Effector memory CD8-positive, alpha-beta T cell (primary cell): ENCODE measurements at places on chromosomes 13 and 19.

DNA sequence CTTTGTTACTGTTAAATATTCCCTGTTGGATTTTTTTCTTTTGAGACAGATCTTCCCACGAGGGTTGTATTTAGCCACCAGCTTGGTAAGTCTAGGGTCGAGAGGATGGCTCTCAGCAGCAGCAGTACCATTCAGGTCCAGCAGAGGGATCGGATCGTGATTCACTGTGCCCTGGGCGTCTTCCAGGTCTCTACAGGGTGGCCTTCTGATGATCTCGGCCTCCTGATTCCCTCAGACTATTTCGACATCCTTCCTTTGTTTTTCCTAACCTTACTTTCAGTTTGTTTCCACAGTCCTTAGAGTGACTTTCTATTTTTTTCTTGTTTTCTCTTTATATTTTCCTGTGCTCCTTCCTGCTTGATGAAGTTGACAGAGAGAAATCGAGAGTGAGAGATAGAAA is 1436.9 kb downstream of the UQCRFS1 start:
- DNase-seq: no peak
- peaks cover 3% of the 10 kb centered on the region for H3K36me3 ChIP-seq
- no peak overlapping the region for H3K27ac ChIP-seq
- no peak overlapping the region for H3K4me3 ChIP-seq
- H3K27me3 ChIP-seq: no peaks in the 10 kb centered on the region

DNA sequence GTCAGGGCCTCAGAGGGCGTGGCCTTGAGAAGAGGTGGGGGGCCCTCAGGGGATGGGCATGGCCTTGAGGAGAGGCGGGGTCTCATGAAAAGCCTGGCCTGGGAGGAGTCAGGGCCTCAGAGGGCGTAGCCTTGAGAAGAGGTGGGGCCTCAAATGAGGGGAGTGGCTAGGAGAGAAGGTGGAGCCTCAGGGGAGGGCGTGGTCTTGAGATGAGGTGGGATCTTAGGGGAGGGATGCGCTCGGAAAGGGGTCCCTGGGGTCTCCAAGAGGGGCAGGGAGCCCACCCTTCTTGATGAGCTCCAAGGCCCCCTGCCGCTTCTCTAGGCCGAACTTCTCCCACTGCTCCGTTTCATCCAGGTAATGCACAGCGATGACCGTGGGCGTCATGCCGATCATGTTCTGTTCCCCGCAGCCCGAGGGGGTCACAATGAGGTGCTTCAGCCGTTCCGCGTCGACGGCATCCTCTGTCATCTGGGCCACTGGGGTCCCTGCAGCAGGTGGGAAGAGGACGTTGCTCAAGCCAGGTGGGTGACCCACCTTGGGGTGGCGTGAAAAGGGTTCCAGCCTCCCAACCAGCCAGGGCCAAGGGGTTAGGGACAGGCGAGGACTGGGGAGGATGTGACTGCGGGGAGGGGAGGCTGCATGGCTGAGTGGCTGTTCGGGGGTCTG is 24.3 kb upstream of the TNFSF14 start:
- H3K4me3 ChIP-seq: no peak overlapping the region
- H3K27ac ChIP-seq: no peak overlapping the region
- H3K27me3 ChIP-seq: no peaks in the 10 kb centered on the region

DNA sequence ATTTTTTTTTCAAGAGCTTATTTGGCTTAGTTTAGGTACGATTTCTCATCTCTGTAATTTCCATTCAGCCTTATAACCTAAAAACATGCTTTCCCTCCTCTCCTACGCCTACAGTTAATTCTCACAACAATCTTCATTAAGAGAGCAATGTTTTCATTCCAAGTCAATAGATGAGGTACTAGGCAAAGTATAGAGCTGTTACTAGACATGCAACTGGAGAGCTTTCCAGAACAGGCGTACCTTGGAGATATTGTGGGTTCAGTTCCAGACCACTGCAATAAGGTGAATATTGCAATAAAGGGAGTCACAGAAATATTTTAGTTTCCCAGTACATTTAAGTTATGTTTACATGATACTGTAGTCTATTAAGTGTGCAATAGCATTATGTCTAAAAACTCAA is 34.8 kb downstream of the TGDS start:
- no peak overlapping the region for H3K27ac ChIP-seq
- no peak overlapping the region for H3K4me3 ChIP-seq
- H3K4me1 ChIP-seq: no peaks in the 10 kb centered on the region
- no peak for DNase-seq

- peaks cover 15% of the 10 kb centered on the region for H3K27me3 ChIP-seq
- DNase-seq: no peak
- no peak overlapping the region for H3K27ac ChIP-seq
Measured at GRCh38 chr13:39249982-39250381, 211.7 kb downstream of the NHLRC3 start.

DNA sequence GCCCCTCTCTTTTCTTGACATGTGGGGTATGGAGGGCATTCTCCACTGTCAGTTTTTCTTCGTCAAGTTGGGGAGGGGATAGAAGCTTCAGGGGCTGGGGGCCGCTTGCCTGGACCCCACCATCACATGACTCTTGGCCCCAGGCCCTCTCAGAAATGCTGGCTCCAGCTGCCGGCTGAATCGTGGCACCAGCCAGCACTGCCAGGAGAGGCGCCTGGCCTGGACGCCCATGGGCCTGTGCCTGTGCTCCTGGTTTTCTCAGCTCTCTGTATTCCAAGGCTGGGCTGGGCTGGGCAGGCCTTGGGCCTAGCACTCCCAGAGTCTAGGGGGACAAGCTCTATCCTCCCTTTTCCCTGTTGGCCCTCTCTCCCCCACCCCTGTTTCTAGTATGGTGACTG is 38.6 kb downstream of the LYL1 start:
- H3K27ac ChIP-seq: no peak overlapping the region
- H3K4me3 ChIP-seq: no peak overlapping the region
- H3K36me3 ChIP-seq: peaks cover 5% of the 10 kb centered on the region
- DNase-seq: no peak
- peaks cover 56% of the 10 kb centered on the region for H3K27me3 ChIP-seq
- peaks cover 10% of the 10 kb centered on the region for H3K4me1 ChIP-seq
